Nephron progenitor cell (in vitro differentiated cells): ENCODE measurements at places on chromosomes 3 and 15.
A peak's percentile ranks its signal among the peaks of the same experiment; 100 is the strongest.

DNA sequence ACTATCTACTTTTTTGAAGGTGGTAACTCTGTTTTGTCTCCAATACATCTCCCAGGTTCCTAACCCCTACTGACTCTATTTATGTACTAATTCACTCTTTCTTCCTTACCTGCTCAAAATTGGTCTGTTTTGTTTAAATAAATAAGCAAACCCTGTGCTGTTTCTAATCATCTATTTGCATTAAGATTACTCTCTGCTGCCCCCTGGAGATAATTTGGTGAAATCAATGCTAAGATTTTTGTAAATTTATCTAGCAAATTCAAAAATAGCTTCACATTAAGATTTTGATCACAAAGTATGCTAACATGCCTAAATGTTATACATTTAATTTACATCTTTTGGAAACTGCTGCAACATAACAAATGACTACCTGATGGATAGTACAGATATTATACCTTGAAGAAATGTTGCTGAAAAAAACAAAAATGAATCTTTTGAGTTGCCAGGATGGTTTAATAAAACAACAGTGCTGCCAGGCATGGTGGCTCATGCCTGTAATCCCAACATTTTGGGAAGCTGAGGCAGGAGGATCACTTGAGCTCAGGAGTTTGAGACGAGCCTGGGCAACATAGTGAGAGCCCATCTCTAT lies 4.4 kb upstream of the CD200R1 start:
- DNase-seq: peak; percentile 9

- no peak for DNase-seq
Measured at GRCh38 chr3:79392479-79392878, 375.3 kb downstream of the ROBO1 start.

GRCh38 chr15:79349525-79349924 lies 38.6 kb downstream of the TMED3 start:
- DNase-seq: no peak

DNA sequence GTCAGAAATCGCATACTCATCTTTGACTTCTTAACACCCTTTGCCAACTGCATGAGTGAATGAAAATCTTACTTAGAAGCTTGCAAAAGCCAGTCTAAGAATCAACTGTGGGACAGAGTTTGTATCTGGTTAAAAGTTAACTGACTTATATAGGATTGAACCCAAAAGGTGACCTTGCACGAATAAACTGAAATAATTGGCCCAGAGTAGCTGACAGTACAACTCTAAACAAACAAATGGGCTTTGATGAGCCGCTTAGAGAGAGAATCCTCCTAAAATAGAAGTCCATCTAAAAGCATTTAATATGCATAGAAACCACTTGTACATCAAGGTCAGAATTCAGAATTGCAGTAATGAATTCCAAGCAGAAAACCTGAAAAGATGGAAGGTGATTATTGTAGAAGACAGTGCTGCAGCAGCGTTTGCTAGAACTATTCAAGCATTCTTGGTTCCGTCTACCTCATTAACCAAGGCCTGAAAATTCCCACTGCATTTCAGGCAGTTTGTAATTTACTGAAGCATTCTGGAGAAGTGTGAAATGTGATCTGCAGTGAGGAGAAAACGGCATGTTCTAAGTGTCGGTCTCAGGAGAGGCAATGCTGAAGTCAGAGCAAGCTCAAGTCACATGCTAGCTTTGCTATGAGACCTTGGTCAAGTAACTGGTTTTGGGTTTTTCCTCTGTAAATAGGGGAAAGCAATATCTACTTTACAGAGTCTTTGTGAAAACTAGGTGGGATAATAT lies 103.7 kb downstream of the CADPS start:
- DNase-seq: no peak

DNA sequence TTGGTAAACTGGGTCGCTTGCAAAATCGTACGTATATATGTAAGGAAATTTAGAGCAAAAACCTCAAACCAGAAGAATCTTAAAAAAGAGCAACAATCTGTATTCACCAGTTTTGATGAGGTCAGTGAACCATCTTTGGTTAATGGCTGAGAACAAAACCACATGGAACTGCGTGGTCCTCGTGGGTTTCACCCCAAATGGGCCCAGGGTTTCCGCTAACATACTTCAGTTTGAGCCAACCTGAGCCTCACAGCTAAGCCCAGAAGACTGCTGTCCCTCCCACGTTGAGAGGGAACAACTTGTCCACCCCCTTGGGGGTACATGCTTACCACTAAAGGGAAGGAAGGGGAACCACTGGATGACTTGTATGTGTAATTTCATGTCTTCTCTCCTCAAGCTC lies 204.6 kb downstream of the CACNA2D3 start:
- no peak for DNase-seq

DNA sequence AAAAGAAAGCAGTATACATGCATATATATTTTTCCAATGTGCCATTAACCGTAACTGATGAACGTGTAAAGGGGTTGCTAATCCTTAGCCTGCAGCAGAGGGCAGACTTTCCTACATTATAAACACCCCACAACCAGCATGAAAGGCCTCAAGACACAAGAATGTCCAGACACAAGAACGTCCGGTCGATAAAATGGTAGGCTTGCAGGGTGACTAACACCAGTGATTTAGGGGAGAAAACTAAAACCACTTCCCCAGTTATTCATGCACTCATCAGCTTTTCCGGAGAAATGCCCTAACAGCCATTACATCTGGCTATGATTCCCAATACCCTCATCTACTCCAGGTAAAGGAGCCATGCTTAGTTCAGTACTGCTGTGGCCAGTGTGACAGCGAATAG lies 57.4 kb downstream of the LRTM1 start:
- no peak for DNase-seq

DNA sequence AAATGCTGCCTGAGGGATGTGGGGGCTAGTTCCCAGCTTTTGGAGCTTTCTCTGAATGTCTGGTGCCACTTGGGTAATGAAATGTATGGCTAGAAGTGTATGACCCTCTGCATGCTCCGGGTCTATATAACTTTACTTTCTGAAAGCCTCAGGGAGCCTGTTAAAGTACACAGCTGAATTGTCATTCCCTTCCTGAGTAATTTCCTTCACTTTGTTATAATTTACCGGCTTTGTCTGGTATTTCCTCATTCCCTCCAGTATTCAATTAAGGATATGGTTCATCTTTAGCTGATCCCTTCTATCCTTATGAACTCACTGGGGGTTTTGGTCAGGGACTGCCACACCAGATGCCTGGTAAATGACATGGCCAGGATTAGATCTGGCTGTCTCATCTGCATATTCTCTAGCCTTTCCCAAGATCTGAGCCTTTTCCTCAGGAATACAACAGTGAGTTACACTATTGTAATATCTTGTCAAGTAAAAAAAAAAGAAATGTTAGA lies 620.3 kb downstream of the ZPLD1 start:
- no peak for DNase-seq

DNA sequence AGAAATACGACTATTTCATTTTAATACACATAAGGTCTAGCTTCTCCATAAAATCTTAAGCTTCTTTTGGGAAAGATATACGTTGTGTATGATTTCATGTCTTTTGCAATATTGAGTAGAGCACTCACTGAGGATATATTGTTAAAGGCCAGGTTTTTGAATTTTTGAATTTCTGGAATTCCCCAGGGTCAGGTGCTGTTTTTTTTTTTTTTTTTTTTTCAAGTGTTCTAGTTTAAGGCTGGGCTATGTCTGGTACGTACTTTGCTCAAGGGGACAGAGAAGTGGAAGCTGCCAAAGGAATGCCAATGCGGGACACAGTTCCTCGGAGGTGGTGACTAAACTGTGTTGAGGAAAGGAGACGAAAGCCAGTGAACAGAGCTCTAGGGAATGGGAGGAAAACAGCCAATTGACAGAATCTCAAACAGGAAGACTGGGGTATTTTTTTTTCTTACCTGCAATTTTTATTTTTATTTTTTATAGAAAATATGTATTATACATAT lies 510.5 kb upstream of the CBLB start:
- no peak for DNase-seq

DNA sequence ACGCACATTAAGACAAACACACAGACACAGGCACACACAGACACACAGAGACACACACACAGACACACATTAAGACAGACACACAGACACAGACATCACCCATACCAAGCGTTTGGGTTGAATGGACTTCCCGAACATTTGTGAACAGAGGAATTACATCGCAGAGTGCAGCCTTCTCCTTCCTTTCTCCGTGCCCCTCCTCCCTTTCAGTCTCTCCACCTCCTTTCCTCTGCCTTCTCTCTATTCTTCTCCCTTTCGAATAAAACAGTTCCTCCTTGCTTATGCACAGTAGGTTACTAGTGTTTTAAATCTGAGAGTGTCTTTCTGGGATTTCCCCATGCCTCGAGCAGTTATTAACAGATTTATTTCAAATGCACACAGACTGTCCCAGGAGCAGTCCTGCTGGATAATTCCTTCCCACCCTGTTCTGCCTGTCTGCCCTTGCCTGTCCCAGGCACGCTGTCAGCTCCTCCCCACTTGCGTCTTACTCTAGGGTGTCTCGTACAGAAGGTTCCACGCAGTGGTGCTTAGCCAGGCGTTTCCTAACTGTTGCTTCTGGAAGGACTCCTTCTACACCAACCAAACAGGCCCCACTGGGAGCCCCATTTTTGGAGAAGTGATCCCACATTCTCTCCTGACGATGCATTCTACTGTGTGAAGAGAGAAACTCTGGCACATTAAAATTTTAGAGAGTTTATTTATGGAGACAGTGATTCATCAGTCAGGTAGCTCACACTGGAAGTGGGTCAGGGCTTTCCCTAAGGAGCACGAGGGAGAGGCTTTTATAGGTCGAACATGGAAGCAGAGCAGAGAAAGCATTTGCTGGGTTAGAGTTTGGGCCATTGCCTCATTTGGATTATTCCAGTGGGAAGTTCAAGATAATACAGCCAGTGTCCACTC lies 163.8 kb downstream of the SV2B start:
- DNase-seq: no peak

- DNase-seq: no peak
Measured at GRCh38 chr3:138461246-138461645, 26.8 kb downstream of the ESYT3 start.

- no peak for DNase-seq
Measured at GRCh38 chr15:22978691-22979237, 1.4 kb downstream of the CYFIP1 start.

GRCh38 chr3:168583977-168584376 lies 488.3 kb upstream of the GOLIM4 start:
- no peak for DNase-seq

DNA sequence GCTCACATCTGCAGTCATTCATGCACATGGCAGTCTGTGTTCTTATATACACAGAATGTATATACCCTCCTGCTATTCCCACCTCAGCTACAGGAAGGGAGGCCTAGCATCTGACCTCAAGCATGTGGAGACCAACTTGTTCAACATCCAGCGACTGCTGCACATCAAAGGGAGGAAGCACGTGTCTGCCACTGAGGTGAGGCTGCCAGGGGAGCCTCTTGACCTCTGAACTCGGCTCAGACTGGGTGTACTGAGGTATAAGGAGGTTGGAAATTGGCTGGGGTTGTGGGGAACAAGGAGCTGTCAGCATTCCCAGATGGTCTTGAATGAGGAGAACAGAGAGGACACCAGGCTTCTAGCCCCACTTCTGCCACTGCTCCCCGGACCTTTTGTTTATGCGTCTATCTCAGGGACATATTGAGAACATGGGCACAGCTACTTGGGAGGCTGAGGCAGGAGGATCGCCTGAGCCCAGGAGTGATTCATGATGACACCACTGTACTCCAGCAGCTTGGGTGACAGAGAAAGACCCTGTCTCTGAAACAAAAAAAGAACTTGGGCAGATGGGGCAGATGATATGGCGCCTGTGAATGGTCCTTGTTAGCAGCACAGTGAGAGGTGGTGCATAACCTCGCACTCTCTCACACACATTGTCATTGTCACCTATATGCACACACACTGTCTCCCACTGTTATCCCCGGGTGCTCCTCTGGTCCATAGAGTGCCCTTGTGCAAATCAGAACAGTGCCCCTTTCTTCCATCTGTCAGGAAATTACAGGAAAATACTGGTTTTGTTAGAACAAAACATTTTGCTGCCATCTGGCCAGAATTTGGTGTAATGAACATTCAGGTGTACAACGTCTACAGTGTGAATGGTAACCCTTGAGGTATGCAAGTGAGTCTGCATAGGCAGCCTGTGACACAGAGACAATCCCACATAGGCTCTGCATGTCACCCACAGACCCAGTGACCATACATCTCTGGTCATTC lies 5.4 kb downstream of the VILL start:
- no peak for DNase-seq

- no peak for DNase-seq
Measured at GRCh38 chr3:72782521-72782920, 65.7 kb downstream of the SHQ1 start.

DNA sequence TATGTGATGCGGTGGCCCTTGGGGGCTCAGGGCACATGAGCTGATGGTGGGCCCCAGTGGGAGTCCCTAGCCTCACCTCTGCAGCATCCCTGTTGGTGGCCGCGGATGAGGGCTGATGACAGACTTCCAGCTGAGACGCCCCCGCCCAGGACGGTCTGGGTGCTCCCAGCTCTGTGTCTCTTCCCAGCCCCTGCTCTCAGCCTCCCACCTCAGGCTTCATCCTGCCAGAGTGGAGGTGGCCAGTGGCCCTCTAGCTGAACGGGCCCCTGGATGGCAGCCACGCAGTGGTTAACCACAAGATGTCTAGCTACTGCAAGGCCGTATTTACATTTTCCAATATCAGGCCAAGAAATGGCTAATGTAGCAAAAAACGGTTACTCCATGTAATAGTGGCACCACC lies 205.3 kb upstream of the LINGO1 start:
- no peak for DNase-seq

GRCh38 chr3:113744941-113745755 lies 901 bp downstream of the NAA50 start:
- peak; percentile 54 for DNase-seq

GRCh38 chr3:193895409-193895808 lies 240.5 kb upstream of the HES1 start:
- DNase-seq: no peak

GRCh38 chr3:102129760-102130608 lies 280.7 kb downstream of the NFKBIZ start:
- no peak for DNase-seq

DNA sequence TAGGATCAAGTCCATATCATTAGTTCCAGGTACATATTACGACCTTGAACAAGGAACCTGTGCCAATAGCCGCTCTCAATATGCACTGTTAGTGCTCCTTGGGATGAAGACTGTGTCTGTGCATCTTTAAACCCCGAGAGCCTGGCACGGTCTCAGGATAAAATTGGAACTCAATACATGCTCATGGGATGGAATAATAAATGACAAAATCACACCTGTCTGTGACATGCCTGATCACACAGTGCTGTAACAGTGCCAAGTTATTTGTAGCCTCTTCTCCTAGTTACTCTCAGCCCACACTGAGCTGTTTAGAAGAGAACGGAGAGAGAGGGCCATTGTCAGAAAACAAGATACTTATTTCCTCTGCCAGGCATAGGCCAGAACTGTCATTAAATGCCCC lies 82.2 kb downstream of the SSR3 start:
- no peak for DNase-seq

DNA sequence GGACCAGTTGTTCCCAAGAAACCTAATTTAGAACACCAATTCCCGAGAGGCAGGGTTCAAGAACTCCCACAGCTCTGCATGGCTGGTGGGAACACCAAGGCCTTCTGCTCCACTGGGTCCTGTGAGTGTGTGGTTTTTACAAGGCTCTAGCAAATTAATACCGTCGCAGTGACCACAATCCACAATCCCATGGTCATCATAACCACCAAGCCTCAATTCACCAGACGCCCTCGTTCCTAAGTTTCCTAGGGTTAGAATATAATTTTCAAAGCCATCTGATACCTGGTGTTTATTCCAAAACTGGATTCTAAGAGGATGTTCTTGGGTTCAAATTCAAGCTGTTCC lies 114.9 kb upstream of the RPL32 start:
- DNase-seq: no peak
